ENCODE measurements at places on chromosomes 4 and X. TPM values are rescaled to one million over a fixed set of nuclear protein-coding genes. Genes with fewer than 3 reads are reported as not detected.

GRCh38 chrX:150712619-150713018 lies 19.4 kb downstream of the MTMR1 start:
- DNase-seq, result no peak

GRCh38 chr4:176790398-176790797 lies 2.3 kb downstream of the VEGFC start:
- no peak for DNase-seq

DNA sequence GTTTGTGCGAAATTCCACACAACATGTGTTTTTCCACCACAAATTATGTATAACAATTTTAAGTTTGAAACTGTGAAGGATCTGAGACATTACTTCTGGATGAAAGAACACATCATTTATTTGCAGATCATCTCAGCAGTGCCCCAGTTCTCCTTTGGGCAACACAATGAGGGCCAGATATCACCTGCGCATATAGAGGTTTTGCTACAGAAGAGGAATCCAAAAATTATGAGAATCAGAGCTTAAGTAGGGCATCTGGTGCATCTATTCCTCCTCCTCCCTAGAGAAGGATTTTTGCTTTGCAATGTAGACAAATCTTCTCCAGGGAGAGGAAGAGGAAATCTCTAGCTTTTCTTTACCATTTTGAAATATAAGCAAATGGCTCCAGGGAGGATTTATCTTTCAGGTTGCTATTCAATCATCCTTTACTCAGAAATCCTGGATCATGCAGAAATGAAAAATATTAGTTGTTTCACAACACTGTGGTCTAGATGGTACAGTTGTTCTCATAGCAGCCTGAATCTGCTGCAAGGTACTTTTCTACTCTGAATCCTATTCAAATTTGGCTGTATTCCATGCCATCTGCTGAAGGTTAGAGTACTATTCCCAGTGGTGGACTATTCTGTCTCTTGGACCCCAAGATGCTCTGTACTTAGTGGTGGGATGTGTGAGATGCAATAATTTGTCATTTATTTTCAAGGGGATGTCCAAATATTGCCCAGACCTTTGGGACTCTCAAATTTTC lies 132.1 kb downstream of the SNCA start:
- DNase-seq, result no peak

GRCh38 chrX:32662516-32662915 lies 548.8 kb downstream of the DMD start:
- no peak for DNase-seq

GRCh38 chr4:37219242-37219641 lies 25.3 kb upstream of the NWD2 start:
- no peak for DNase-seq

DNA sequence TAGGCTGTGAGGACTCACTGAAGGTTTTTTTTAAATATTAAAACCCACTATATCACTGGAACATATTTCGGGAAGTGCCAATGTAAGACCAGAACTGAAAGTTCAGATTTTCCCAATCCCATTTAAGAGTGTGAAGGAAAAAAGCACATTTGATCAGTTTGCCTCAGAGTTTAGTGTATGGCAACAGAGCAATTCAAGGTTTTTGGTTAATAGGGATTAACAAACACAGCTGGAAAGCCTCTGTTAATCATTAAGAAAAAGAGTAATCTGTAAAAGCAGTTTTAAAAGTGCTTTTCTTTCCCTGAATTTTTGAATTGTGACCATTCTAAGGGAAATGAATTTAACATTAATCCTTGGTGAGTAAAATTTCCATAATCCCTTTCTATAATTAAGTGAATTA lies 60.4 kb downstream of the NPY5R start:
- DNase-seq, result no peak

The HOPX gene
- polyA plus RNA-seq, result not detected

Data from HepG2 (cell line).